Large intestine (tissue), 12 donors: ENCODE measurements at places on chromosomes 3 and 15. TPM values are rescaled to one million over a fixed set of nuclear protein-coding genes. Genes with fewer than 3 reads are reported as not detected.

DNA sequence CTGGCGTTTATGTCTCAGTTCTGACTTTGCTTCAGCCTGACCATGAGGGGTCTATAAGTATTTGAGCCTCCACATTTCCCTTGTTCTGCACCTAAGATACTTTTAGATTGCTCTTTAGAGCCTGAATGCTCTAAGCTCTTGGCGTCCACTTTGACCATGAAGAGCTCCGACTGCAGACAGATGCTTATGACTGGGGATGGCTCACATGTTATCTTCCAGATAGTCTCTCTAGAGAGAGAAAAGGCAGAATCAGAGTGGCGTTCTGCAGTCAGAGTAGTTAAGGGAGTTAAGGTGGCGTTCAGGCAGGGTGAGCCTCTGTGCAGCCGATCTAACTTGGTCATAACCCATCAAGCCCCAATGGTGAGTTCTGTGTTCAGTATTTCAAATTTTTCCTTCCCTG, 487.9 kb upstream of the NR2F2 start:
- H3K36me3 ChIP-seq = no peaks in the 10 kb centered on the region
- no peak overlapping the region for H3K4me3 ChIP-seq
- DNase-seq = no peak
- no peaks in the 10 kb centered on the region for H3K4me1 ChIP-seq
- H3K27me3 ChIP-seq = no peaks in the 10 kb centered on the region

DNA sequence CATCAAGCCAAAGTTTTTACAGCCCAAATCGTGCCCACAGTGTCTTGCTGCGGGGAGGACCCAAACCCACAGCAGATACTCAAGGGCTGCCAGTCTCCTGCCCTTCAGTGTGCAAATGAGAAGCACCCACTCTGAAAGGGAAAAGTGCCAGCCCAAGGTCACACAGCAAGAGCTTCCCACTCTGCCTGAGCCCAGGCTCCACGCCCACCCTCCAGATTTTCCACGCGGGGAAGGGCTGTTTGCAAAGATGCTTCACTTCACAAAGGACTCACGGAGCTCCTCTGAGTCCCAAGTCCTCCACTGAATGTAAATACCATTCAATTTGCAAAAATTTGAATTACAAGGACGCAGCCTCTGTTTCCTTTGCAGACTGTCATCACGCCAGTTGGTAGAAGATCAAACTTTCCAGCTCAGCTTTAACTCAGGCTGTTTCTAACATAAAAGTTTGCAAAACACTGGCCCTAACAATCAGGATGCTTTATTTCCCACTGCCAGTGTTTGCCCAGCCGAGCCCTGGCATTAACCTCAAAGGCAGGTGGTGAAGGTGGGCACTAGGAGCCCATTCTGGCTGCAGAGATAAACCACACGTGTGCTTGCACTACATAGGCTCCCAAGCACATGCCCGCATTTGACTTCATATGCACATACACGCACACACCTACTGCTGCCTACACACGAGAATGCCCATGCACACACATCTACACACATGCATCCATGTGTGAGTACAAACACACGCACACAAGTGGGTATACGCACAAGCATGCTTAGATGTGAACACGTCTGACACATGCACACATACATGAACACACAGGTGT, 7.6 kb downstream of the CACNA2D2 start:
- no peak overlapping the region for H3K27ac ChIP-seq
- H3K36me3 ChIP-seq = no peaks in the 10 kb centered on the region
- H3K4me1 ChIP-seq = no peaks in the 10 kb centered on the region
- no peak for DNase-seq
- H3K4me3 ChIP-seq = no peak overlapping the region

The TM4SF18 gene
- 6.6 TPM for polyA plus RNA-seq

DNA sequence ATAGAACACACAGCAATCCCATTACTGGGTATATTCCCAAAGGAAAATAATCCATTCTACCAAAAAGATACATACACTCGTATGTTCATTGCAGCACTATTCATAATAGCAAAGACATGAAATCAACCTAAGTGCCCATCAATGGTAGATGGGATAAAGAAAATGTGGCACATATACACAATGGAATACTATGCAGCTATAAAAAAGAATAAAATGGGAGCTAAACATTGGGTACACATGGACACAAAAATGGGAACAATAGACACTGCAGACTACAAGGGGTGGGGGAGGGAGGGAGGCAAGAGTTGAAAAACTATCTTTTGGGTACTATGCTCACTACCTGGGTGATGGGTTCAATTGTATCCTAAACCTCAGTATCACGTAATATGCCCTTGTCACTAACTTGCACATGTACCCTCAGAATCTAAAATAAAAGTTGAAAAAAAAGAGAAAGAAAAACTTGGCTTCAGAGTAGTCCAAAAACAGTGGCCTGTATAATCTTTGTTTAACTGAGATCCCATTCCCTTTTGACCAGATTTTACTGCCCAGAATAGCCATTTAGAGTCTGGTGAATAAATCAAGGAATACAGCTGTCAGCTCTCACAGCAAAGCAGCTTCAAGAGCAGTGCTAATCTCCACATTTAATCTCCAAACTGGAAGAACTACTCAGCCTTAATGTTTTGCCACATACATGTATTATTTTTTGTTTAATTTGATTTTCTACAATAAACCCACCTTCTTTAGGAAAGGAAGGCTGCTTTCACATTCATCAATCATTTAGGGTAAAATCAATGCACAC, 54.5 kb upstream of the XRN1 start:
- no peak overlapping the region for H3K27ac ChIP-seq
- peaks cover 10% of the 10 kb centered on the region for H3K36me3 ChIP-seq
- no peak for DNase-seq
- no peak overlapping the region for H3K4me3 ChIP-seq
- no peaks in the 10 kb centered on the region for H3K4me1 ChIP-seq
- no peaks in the 10 kb centered on the region for H3K27me3 ChIP-seq

The CACNA2D3 gene
- polyA plus RNA-seq = 0.97 TPM

DNA sequence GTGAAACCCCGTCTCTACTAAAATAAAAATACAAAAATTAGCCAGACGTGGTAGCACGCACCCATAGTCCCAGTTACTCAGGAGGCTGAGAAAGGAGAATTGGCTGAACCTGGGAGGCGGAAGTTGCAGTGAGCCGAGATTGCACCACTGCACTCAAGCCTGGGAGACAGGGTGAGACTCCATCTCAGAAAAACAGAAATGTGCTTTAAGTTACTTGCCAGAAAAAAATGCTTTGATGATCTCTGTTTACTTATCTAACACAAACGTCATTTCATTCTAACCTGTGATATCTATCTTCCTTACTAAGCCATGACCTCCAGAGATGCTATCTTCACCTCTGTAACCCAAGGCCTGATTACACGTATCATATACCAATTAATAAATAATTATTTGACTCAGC, 7.4 kb downstream of the NKIRAS1 start:
- no peak overlapping the region for H3K27ac ChIP-seq
- no peak overlapping the region for H3K4me3 ChIP-seq
- H3K27me3 ChIP-seq = no peaks in the 10 kb centered on the region

DNA sequence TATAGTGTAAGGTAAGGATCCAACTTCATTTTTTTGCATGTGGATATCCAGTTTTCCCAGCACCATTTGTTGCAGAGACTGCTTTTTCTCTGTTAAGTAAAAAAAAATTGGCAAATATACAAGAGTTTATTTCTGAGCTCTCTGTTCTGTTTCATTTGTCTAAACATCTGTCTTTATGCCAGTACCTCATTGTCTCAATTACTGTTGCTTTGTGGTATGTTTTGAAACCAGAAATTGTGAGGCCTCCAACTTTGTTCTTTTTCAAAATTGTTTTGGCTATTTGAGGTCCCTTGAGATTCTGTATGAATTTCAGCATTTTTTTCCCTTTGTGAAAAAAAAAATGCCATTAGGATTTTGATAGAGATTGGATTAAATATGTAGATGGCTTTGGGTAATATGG, 150.5 kb downstream of the MINAR1 start:
- H3K27me3 ChIP-seq = no peaks in the 10 kb centered on the region
- H3K36me3 ChIP-seq = no peaks in the 10 kb centered on the region
- no peak overlapping the region for H3K27ac ChIP-seq
- no peaks in the 10 kb centered on the region for H3K4me1 ChIP-seq
- DNase-seq = no peak

- no peaks in the 10 kb centered on the region for H3K4me1 ChIP-seq
- no peaks in the 10 kb centered on the region for H3K36me3 ChIP-seq
- no peak overlapping the region for H3K4me3 ChIP-seq
- H3K27me3 ChIP-seq = peaks cover 11% of the 10 kb centered on the region
Observed at GRCh38 chr15:24858737-24859601, 95.8 kb upstream of the SNRPN start.

- H3K4me1 ChIP-seq = no peaks in the 10 kb centered on the region
- DNase-seq = no peak
- no peak overlapping the region for H3K27ac ChIP-seq
- no peak overlapping the region for H3K4me3 ChIP-seq
- H3K27me3 ChIP-seq = no peaks in the 10 kb centered on the region
Observed at GRCh38 chr3:102630531-102630930, 195.7 kb downstream of the ZPLD1 start.

DNA sequence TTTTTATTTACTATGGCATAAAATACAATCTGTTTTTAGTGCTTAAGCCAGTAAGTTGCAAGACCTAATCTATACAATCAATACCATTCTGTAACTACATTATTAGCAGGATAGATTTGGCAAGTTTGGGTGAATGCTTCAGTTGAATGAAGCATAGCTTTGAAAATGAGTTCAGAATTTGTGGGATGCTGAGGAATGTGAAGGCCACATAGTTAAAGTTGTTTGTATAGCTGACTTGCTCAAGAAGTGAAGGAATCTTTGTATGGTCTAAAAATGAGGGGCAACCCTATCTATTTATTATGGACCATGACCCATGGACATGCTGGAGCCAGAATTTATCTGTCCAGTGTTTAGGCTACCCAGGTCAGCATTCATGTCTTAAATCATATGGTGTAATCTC, 58.5 kb downstream of the CRYBG3 start:
- H3K36me3 ChIP-seq = no peaks in the 10 kb centered on the region
- H3K4me1 ChIP-seq = no peaks in the 10 kb centered on the region
- H3K27ac ChIP-seq = no peak overlapping the region

The ATP13A5 gene
- 0.09 TPM for polyA plus RNA-seq

DNA sequence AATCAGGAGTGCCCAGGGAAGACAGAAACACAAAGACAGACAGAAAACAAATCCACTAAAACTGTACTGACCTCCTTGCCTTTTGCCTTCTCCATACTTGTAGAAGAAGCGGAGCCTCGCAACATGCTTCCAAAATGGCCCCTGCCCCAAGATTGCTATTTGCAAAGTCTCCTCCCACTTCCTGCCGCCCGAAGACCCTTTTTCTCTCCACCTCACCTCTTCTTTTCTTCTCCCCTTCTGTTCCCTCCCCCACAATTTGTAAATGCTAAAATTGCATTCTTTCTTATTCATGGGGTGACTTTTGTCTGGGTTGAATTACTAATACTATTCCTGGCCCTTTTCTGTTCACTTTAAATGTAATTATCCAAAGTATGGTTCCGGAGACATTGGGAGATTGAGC, at the start of gene DPPA4:
DPPA4 (minus strand) TSS at position 154 of the 400 bp plus-strand sequence; CDS start at position 125, 29 bp downstream.
- no peaks in the 10 kb centered on the region for H3K4me1 ChIP-seq
- H3K4me3 ChIP-seq = peak within 1 kb of the TSS; percentile 41
- peaks cover 7% of the 10 kb centered on the region for H3K27me3 ChIP-seq
- no peak within 1 kb of the TSS for H3K27ac ChIP-seq
- no peaks in the 10 kb centered on the region for H3K36me3 ChIP-seq

The KLHL40 gene
- polyA plus RNA-seq = 0.25 TPM

The ZNF710 gene
- 22.6 TPM for polyA plus RNA-seq

DNA sequence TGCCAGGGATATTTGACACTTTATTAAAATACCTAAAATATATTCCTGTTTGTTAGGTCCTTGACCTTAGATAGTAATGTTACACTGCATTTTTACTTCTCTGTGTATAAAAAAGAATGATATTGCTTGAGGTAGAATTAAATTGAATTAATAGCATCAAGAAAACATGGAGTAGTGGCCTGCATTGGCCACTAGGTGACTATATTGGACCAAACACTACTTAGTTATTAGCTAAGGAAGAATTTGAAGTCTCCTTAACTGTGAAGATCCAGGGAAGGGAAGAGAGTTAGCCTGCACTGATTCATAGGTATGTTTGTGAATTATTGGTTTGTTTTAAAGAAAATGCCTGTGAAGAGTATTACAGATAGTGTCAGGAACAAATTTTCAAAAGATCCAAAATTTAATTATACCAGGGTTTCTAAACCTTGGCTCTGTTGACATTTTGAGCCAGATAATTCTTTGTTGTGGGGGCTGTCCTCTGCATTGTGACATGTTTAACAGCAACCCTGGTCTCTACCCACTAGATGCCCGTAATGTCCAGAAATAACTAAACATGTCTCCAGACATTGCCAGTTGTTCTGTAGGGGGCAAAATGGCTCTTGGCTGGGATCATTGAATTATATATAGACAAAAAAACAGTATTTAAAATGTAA, 103.6 kb upstream of the THSD4 start:
- H3K4me3 ChIP-seq = no peak overlapping the region
- no peaks in the 10 kb centered on the region for H3K4me1 ChIP-seq
- H3K27ac ChIP-seq = no peak overlapping the region
- no peaks in the 10 kb centered on the region for H3K27me3 ChIP-seq

GRCh38 chr3:43995547-43996378, 245.9 kb upstream of the TOPAZ1 start:
- peaks cover 36% of the 10 kb centered on the region for H3K4me1 ChIP-seq
- H3K36me3 ChIP-seq = no peaks in the 10 kb centered on the region
- DNase-seq = no peak
- H3K27ac ChIP-seq = no peak overlapping the region

- no peak overlapping the region for H3K27ac ChIP-seq
Observed at GRCh38 chr3:55065331-55065730, 137.5 kb upstream of the LRTM1 start.

DNA sequence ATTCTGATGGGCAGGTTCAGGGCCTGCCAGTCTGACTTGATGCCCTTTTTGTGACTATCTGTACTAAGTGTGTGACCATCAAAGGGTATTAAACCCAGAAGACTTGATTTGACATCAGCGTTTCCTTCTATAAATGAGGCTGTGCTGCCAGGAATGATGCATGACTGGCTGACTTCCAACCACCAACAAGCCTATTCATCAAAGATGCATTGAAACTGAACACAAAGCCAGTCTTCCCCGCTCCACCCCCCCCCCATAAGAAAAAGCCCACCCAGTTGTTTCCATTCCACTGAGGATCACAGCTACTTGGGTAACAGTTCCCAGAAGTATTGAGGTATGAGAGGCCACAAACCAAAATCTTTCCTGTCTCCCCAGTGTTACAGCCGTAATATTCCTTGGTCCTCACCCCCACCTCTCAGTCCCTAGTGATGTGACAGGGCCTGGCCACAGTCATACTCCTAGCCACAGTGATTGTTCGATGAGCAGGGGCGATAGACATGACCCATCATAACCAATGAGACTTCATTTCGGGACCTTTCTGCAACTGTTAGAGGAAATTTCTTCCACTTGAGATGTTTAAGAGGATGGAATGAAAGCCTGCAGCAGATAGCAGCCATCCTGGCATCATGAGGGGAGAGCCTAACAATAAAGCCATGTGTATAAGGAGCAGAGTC, 22.6 kb downstream of the SH3BP5 start:
- peak overlapping the region; percentile 32 for H3K27ac ChIP-seq
- H3K4me1 ChIP-seq = peaks cover 16% of the 10 kb centered on the region
